ENCODE measurements at places on chromosomes 4 and X.

DNA sequence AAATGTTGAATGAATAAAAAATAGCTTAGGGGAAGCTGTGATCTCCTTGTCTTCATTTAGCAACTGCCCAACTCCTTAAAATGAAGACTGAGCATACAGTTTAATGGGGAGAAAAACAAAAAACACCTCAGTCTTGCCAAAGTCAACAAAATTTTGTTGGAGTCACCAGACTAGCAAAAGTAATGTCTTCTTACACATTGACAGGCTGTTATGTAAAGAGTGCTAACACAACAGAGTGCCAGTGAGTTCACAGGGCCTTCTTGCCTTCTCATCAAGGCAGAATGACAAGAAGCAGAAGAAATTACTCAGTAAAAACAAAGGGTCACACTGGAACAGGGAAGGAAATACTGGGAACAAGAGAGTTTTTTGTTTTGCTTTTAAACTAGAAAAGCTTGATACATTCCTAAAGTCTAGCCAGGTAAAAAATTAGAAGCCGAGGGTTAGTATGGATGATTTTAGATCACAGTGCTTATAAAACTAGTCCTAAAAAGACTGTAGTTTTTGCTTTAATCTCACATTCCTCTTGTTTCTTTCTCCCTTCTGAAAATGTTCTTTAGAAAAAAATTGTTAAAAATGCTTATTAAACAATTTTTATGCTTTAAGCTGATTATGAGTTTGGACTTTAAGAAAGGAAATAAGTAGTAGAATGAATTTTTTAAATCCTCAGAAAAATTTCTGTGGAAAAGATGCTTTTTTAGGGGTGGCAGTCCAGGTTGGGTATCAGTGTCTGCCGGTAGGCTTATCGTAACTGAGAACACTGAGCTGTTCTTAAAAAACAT, 38.7 kb upstream of the FRAS1 start:
- DNase-seq, result no peak

DNA sequence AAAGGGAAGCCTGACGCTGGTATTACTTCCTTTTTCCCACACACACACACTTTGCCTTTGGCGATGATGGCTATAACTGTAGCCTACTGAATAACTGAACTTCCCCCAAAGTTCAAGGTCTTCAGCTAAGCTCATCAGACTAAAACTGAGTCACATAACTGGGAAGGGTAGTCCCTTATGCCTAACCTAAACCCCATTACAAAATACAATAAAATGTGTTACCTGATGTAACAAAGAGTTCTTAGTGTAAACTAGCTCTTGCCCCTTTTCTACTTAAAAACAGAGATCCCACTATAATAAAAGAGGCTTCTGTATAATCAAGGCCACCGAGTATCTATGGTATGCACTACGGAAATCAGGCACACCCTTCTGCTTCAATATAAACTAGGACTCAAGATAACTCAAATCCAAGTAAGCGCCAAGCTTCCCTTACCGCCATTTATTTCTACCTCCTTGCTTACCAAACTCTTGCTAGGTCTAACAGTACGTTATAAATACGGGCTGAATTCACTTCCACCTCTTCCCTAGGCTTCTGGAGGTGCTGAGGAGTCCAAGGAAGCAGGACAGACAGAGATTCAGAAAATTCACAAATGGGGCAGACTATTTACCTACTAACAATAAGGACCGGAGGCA, 2.4 kb downstream of the OTUD4 start:
- no peak for DNase-seq

- DNase-seq, result peak; percentile 7
Observed at GRCh38 chr4:99088023-99088449, 552 bp downstream of the ADH5 start.

GRCh38 chr4:146435962-146436361, 85.8 kb downstream of the SLC10A7 start:
- no peak for DNase-seq

GRCh38 chr4:39976945-39977488, 694 bp downstream of the PDS5A start:
- peak; percentile 57 for DNase-seq

GRCh38 chrX:40100141-40100536, 2.4 kb upstream of the BCOR start:
- no peak for DNase-seq
